Stimulated activated CD4-positive, alpha-beta T cell treated with anti-CD3 and anti-CD28 coated beads, Interleukin-4, amount 100 ng/mL, for 4 hours (primary cell): ENCODE measurements at places on chromosomes 5 and 9.

DNA sequence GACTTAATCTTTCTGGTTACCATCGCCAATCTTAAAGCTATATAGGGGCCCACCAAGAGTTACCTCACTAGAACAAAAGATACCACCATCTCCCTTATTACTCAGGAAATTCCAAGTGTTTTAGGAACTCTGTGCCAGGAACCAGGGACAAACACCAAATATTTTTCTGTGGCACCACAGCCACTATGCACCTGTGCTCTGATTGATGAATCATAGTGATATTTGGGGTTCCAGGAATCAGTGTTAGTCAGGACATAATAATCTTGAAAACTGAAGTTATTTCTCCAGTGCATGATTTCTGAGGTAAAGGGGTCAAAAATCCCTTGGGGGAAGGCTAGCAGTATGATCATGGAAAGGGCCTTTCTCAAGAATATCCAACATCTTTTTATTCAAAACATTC is 10.2 kb upstream of the TMED7 start:
- DNase-seq, result no peak

DNA sequence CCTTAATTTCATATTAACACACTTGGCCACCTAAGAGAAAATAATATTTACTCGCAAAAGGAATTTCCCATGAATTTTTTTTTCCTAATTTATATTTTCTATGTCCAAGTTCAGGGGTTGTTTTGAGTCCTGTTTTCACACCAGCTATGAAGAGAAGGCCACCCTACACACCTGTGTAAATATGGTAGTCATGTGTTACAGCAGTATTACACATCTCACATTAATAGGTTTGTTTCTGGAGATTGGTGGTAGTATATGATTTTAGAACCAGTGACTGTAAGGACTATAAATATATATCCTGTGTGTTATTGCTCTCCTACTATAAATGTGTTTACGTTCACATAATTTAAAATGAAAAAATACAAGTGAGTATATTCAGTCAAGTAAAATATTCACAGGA is 147.5 kb downstream of the PAM start:
- no peak for DNase-seq

- no peak for DNase-seq
These were observed 132.9 kb upstream of the LMX1B start for GRCh38 chr9:126480813-126481212.

- no peak for DNase-seq
These were observed 395 bp downstream of the DRD1 start for GRCh38 chr5:175443514-175444059.

DNA sequence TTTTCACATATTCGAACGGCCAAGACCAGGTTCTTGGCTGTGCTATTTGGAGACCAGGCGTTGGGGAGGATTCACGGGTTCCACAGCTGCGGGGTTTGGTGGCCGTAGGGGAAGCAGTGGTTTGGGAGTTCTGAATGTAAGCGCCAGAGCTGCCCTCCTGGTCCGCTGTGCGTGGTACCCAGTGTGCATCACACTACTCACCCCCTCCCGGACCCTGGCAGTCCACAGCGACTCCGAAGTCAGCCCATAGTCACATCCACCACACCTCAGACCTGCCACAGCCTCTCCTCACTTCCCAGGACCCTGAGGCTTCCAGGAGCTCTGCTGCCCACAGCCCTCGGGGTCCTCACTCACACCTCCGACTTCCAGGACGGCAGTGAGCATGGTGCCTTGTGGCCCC is 26.8 kb downstream of the AMBP start:
- no peak for DNase-seq

DNA sequence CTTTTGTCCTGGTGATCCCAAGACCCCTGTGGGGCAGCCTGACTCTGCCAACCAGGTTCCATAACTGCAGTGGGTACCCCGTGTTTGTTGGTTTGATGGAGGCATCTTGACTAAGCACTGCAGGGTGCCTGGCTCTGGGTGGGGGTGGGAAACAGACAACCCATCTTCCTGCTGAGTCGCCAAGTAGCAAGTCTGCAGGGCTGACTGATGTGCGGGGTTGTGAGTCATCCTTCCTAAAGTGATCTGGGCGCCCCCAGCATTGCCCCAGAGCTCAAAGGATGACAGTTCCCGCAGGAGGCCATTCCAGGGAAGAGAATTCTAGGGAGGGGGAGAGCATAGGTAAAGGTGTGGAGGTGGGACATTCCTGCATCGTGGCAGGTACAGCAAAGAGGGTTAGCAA is 23.5 kb downstream of the DAB2IP start:
- DNase-seq, result no peak

DNA sequence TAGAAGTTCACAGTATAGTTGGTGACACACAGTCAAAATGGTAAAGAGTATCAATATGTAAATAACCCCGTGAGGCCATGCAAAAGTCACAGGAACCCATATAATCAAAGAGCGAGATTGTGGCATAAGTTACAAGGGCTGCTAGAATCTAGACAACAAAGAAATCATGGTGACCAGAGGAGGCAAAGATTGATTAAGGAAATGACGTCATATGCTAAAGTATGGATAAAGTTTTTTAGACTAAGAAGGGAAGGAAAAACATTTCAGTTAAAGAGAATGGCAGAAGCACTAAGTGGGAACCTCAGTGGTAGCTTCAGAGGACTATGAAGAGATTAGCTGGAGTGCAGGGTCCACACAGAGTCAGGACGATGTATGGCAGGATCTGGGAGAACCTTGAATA is 330.3 kb downstream of the NFIB start:
- no peak for DNase-seq

DNA sequence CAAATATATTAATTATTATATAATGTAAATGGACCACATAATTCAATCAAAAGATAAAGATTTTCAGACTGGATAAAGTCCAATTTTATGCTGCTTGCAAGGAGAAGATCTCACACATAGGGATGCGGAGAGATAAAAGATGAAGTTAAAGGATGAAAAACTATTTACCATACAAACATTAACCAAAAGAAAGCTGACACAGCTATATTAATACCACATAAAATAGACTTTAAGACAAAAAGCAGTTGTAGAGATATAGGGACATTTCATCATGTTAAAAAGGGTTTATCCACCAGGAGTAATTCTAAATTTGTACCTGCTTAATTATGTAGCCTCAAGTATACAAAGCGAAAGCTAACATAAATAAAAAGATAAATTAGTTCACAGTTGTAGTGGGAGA is 15.2 kb upstream of the NSG2 start:
- no peak for DNase-seq

GRCh38 chr5:124079062-124079461 is 567.1 kb downstream of the CSNK1G3 start:
- DNase-seq, result no peak

DNA sequence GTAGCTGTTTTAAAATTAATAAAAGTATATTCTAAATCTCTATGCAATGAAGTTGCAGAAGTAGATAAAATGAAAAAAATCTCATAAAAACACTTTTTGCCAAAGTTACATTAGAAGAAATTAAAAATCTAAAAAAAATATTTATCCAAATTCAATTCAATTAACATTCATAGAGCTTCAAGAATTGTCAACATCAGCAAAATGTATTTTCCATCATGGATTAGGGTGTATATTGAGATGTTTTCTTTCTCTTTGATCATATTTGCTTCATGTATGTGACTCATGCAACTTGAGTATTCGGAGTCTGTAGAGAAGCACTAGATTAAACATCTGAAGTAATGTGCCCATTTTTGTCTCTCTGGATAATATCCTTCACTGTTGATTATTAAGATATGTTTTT is 415.3 kb upstream of the FAM174A start:
- no peak for DNase-seq

- DNase-seq, result no peak
These were observed 6.2 kb downstream of the DMRT3 start for GRCh38 chr9:982394-983230.
